GM04503 (cell line): ENCODE measurements at places on chromosomes 5 and 9.

DNA sequence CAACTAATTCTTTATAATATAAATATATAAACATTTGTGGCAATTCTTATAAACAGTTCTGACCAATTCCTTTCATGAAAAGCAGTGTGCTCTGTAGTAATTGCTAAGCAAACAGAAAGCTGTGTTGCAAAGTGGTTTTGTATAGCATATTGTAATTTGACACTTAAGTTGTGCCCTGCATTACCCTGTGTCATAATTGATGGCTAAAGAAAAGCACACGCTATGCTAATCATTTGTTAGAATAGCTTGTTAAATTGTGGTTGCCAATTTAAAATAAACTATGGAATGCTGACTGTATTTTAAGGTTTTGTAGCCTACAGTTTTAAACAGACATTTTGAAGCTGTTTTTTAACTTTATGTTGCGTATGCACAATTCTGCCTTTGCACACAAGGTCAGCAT lies 140.0 kb downstream of the PBX3 start:
- no peak for DNase-seq

DNA sequence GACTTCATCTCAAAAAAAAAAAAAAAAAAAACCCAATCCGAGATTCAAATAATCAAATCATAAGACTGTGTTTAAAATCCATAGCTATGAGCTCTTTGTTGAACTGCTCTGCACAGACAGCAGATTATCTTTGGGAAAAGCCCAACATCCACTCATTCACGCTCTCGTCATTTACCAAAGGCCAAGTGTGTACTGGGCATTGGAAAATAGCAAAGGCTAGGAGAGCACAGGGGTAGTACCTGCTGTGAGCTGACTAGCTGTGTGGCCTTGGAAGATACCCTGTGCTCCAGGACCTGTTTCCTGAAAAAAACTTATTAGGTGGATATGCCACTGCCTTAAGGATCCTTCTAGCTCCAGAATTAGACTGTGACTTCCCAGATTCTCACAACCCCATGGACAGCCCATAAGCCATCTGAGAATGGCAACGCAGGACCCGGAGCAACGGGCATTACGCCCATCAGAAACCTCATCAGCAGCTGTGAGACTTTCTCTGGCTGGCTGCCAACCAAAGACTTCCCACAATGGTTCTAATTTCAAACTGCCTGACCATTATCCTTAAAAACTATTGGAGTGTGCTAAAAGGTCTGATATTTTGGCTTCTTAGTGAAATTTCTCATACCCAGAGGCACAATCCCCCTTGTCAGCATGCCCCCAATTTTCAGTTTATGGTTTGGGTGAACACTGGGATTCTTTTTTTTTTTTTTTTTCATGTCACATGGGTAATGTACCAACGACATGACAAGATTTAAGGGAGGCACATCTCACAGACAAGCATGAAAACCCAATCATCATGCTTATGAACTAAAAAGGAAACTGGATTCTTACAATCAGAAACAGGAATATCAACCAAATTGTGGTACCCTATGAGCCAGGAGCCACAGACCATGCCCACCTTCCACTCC lies 16.8 kb downstream of the SERINC5 start:
- DNase-seq = no peak

- DNase-seq = no peak
These were observed 74.4 kb downstream of the SLC28A3 start for GRCh38 chr9:84266087-84266561.

GRCh38 chr5:146441896-146442295 lies 5.2 kb upstream of the TCERG1 start:
- no peak for DNase-seq

- no peak for DNase-seq
These were observed 15.5 kb upstream of the TRIM32 start for GRCh38 chr9:116671605-116672004.

DNA sequence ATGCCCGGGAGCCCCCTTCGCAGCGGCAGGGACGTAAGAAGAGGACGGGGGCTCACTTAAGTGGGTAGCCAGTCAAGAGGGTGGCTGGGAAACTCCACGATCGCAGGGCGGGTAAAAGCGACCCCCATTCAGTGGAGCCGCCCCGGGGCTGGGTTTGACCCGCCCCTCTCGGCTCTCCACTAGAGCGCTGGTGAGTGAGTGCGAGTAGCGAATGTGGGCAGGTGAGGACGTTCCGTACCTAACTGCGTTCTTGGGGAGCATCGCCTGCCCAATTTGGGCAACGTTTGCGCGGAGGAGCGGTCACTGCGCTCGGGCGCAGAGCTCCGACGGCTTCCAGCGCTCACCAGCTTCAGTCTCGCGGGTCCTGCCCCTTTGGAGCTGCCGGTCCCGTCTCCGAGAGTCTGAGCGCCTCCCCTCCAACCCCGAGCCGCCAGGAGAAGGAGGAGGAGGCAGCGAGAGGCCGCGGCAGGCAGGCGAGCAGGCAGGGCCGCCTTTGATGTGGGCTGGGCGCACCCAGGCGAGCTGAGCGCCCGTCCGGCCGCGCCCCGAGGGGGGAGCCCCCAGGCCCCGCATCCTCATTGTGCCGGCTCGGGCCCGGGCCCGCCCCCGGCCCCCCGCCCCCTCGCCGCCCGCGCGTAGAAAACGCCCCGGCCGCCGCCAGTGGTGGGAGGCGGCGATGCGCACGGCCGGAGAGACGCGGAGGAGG lies at the start of gene FGF18:
TSS of gene FGF18 (plus strand) at position 666 of the 706 bp plus-strand sequence. CDS start 553 bp downstream, outside the sequence.
- no peak for DNase-seq
